CD4-positive, alpha-beta T cell (primary cell): ENCODE measurements at places on chromosomes 5 and 9.

GRCh38 chr5:124663101-124663506 lies 83.3 kb downstream of the ZNF608 start:
- no peak for DNase-seq

- DNase-seq = no peak
Observed at GRCh38 chr9:106312906-106313305, 550.1 kb upstream of the ZNF462 start.

GRCh38 chr5:19172926-19173470 lies 815.0 kb downstream of the CDH18 start:
- no peak for DNase-seq

DNA sequence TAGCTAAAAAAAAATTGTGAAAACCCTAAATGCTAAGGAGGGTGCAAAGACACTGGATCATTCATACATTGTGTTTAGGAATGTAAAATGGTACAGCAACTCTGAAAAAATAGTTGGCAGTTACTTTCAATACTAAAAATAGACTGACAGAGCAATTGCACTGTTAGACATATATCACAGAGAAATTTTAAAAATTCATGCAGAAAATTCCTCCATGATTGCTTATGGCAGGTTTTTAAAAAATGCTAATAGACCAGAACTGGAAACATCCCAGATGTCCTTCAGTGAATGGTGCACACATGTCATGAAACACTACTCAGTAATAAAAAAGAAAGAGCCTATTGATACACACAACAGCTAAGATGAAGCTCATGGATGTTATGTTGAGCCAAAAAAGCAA lies 349.8 kb upstream of the DAB2 start:
- DNase-seq = no peak

- DNase-seq = no peak
Observed at GRCh38 chr5:71740015-71740753, 21.1 kb downstream of the CARTPT start.

DNA sequence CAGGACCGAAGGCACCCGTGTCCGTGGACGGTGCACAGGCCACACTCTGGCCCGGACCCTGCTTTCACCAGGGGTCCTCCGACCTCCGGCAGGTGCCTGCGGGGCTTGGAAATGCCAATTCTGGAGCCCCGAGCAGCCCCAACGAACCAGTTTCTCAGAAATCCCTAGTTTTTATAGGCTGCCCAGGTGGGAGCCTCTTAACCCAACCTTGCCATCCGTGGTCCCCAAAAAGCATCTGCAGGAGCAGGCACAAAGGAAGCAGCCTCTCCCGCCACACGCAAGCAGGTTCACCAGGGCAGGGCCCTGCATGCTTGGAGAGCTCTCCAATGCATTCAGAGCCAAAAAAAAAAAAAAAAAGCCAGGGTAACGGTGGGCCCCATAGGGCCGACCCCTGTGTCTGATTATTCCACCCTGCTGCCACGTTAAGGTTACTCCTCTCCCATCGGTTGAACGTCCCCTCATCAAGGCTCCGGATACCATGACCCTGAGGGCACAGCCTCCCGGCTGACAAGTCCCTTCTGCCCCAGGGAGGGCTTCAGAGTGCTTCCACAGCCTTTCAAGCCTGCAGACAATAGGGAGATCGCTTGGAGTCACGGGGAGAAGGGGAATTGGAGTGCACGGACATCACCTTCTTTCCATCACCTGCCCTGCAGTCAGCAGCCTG lies 796 bp upstream of the TPRN start:
- DNase-seq = no peak

GRCh38 chr9:81259896-81260295 lies 429.5 kb downstream of the TLE1 start:
- no peak for DNase-seq

DNA sequence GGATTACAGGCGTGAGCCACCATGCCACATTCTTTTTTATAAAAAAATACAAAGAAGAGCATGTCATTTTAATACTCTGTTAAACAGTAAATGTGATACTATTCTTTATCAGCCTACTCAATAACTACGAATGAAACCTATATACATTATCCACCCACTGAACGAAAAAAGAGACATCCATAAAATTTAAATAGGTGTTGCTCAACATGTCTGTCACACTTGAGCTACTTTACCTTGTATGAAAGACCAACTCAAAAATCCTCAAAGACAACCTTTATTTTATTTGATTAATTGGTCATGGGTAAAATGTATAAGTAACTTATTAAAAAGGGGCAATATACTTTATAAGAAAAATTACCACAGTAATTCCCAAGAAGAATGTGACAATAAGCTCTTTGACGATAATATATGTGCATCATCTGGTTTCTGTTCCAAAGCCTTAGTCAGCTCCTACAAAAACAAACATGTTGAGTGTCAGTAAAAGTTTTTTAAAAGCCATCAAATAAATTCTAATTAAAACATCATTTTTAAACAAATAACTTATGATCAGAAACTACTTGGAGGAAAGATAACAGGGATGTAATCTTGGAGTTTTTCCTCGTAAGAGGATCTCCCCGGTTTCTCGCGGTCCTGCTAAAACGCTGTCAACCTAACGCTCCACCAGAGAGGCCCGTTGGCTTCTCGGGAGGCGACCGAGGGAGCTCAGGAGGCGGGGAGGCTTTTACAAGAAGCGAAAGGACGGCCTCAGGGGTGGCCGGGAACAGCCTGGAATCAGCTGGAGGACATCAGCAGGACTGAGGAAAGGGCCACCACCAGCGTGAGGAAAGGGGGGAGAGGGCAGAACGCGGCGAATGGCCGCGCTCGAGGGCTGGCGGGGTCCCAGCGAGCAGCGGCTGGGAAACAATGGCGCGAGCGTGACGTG lies 13.5 kb upstream of the ANKRD18B start:
- DNase-seq = peak; percentile 55

DNA sequence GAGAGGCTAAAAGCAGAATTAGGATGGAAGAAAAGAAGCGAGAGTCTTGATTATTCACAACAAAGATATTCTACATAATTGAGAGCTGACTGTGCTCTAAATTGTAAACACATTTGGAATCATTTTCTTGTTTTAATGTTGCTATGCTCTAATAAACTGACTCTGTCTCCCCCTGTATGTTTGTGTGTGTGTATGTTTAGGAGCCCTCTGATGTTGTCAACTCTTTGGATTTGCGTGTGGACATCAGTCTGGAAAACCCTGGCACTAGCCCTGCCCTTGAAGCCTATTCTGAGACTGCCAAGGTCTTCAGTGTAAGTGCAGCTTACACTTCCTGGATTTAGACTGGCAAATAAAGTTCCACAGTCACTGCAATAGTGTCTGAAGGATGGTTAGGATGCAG lies 37.8 kb downstream of the MOCS2 start:
- no peak for DNase-seq

- DNase-seq = no peak
Observed at GRCh38 chr5:132271251-132272246, 14.1 kb downstream of the PDLIM4 start.

GRCh38 chr5:137155261-137156000 lies 343.7 kb downstream of the SPOCK1 start:
- DNase-seq = no peak

- no peak for DNase-seq
Observed at GRCh38 chr5:89729623-89730301, 679.8 kb downstream of the CETN3 start.

- no peak for DNase-seq
Observed at GRCh38 chr5:148391422-148391821, 7.7 kb downstream of the FBXO38 start.

GRCh38 chr5:38681029-38681706 lies 124.7 kb upstream of the LIFR start:
- DNase-seq = no peak

DNA sequence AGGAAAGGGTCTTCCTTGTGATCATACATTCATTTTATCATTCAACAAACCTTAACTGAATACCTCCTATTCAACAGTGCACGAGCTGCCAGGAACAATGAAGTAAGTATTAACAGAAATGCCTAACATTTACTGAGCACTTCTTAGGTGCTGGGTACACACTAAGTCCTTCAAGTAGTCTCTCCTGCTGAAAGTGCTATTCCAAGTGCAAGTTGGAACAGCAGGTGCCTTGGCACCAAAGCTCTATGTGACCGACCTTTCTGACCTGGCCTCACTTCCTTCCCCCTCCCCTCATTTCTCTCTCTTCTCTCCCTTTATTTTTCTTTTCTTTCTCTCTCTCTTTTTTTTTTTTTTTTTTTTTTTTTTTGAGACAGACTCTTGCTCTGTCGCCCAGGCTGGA lies 94.5 kb downstream of the GRIA1 start:
- no peak for DNase-seq

- DNase-seq = no peak
Observed at GRCh38 chr9:72949244-72949582, 3.6 kb downstream of the ALDH1A1 start.

GRCh38 chr9:95157481-95158151 lies 159.9 kb downstream of the FANCC start:
- no peak for DNase-seq

GRCh38 chr5:123455640-123456039 lies 32.4 kb upstream of the CEP120 start:
- DNase-seq = no peak

DNA sequence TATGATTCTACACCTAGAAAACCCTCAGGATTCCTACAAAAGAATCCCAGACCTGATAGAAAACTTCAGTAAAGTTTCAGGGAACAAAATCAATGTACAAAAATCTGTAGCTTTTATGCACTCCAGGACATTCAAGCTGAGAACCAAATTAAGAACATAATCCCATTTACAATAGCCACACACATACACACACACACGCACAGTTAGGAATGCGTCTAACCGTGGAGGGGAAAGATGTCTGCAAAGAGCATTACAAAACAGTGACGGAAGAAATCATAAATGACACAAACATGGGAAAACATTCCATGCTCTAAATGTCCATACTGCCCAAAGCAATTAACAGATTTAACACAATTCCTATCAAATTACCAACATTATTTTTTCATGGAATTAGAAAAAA lies 51.4 kb upstream of the CAST start:
- no peak for DNase-seq

GRCh38 chr5:62718324-62718723 lies 139.7 kb downstream of the LRRC70 start:
- no peak for DNase-seq

- DNase-seq = no peak
Observed at GRCh38 chr9:96453625-96454024, 3.7 kb downstream of the HABP4 start.

DNA sequence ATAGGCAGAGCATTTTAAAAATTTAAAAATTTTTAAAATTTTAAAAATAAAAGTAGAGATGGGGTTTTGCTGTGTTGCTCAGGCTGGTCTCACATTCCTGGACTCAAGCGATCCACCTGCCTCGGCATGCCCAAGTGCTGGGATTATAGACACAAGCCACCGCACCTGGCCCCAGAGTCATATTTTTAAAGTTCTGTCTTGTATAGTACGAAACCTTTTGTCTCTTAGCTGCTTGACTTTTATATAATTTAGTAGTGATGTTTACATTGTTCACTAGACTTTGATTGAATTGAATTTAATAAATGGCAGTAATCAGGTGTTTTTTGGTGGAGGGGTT lies 31.0 kb downstream of the LRRTM2 start:
- DNase-seq = no peak

DNA sequence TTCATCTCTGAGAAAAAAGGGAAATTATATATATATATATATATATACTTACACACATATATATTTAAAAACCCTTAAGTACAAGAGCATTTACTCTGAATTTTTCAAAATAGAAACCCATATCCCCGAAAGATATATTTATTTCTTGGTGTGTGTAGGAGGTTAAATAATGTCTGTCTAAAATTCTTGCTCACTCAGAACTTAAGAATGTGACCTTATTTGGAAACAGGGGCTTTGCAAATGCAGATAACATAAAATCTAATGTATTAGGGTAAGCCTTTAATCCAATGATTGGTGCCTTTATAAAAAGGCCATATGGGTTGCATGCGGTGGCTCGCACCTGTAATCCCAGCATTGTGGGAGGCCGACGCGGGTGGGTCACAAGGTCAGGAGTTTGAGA lies 517.3 kb upstream of the TLE4 start:
- DNase-seq = no peak

DNA sequence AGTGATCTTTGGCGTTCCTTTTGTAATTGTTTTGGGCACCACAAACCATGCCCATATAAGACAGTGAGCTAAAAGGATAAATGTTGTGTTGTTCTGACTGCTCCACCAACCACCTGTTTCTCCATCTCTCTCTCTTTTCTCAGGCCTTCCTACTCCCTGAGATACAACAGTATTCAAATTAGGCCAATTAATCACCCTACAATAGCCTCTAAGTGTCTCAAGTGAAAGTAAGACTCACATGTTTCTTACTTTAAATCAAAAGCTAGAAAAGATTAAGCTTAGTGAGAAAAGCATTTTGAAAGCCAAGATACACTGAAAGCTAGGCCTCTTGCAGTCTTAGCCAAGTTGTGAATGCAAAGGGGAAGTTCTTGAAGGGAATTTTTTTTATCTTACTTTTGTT lies 268.8 kb upstream of the NREP start:
- DNase-seq = no peak

- no peak for DNase-seq
Observed at GRCh38 chr5:137760719-137761516, 6.8 kb upstream of the HNRNPA0 start.

- no peak for DNase-seq
Observed at GRCh38 chr5:59856358-59856757, 37.2 kb downstream of the PDE4D start.

- no peak for DNase-seq
Observed at GRCh38 chr5:62653001-62653863, 74.6 kb downstream of the LRRC70 start.

DNA sequence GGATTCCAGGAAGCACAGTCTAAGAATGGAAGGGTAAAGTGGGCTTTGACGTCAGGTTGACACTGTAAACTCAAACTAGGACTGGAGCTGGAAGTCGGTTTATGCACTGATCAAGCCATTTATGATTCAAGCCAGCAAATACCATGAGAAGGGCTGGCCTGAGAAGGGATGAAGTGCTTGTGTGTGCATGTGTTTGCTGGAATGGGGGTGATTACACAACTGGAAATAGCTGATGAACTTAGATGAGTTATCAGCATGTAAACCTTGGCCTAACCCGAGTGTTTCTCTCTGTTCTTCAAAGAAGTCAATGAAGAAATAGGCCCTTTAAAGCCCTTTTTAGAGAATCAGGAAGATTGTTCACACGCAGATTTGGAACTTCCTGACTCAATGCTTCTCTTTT lies 287.6 kb downstream of the RFX3 start:
- no peak for DNase-seq

- DNase-seq = no peak
Observed at GRCh38 chr9:135249711-135250110, 162.2 kb downstream of the OLFM1 start.

DNA sequence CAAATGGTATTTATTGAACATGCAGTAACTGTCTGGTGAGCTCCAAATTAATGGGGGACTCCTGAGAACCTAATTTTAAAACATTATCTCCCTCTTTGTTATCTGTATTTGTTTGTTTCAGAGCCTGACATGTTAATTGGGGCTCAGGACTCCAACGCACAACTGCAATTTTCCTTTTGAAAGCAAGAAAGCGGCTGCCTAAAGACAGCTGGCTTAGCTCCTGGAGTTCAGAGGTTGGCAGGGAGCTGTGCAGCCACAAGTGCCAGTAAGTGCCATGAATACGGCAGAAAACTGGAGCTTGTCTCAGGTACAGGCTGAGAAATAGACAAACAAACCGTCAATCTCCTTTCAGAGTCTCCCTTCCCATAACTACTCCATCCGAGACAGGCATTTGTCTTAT lies 80.9 kb downstream of the PPP2R2B start:
- DNase-seq = no peak

GRCh38 chr9:79610019-79610631 lies 38.4 kb downstream of the TLE4 start:
- no peak for DNase-seq

GRCh38 chr9:109815366-109815947 lies 35.5 kb downstream of the PALM2AKAP2 start:
- DNase-seq = no peak

- peak; percentile 15 for DNase-seq
Observed at GRCh38 chr5:40409601-40410000, 270.1 kb upstream of the PTGER4 start.
